ENCODE measurements at places on chromosomes 5 and 9.

GRCh38 chr9:126494264-126494663, 119.5 kb upstream of the LMX1B start:
- no peak for DNase-seq

DNA sequence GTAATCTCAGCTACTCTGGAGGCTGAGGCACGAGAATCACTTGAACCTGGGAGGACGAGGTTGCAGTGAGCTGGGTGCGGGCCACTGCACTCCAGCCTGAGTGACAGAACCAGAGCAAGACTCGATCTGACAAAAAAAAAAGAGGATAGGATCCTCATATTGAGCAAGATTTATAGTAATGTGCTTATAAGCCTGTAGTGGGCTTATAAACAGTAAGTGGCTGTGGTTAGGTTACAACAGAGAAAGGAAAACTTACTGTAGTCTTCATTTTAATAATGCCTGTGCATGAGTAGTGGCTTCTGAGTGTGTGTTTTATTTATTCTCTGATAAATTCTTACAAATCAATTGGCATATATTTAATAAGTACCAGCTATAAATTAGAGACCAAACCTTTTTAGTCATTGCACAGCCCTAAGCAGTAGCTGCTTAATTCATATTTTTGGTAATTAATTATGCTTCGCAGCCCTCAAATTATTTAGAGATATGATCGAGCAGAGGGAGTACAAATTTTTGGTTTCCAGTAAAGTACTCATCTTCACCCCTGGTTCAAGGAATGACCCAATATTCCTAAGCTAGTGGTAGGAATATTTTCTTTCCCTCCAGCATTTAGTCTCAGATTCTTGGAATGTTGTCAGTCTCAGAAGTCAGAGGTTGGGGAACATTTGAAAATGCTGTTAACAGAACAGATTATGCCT, 73.8 kb upstream of the KLF9 start:
- no peak for DNase-seq

DNA sequence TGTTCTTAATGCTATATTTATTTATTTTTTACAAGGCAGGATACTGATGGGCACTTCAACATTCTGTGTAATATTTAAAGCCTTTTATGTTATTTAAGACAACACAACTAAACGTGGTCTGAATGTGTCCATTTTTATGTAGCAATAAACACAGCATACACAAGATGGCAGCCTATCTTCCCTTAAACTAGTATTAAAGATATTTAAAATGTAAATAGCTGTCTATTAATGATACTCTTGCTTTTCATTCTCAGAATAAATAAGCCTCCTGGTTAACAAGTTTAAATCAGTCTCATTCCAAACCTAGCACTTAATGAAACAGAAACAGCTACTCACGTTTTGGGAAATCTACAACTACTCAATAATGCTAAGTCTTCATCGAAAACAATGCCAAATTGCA, 315.7 kb downstream of the MCTP1 start:
- DNase-seq, result no peak

GRCh38 chr9:88994469-88995199, 3.4 kb downstream of the S1PR3 start:
- DNase-seq, result no peak

DNA sequence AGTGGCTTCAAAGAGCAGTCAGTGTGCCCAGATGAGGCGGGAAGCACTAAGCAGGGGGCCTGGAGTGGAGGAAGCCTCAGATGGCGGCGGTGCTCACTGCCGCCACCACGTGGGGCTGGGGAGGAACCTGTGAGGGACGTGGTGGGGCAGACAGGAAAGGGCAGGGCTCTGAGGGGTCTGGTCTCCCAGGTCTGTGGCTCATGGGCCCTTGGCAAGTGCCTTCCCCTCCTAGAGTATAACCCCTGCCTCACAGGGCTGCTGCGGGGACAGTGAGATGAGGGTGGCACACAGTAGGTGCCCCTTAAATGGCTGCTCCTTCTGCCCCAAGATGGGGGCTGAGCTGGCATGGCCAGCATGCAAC, 26.6 kb downstream of the NR5A1 start:
- DNase-seq, result no peak

- peak; percentile 44 for DNase-seq
Measured at GRCh38 chr5:139638736-139639618, 9.2 kb upstream of the CXXC5 start.

- no peak for DNase-seq
Measured at GRCh38 chr9:91488341-91488740, 64.7 kb upstream of the NFIL3 start.

- DNase-seq, result no peak
Measured at GRCh38 chr9:22170556-22170955, 161.5 kb upstream of the CDKN2B start.

GRCh38 chr5:172447646-172448365, 6.5 kb downstream of the SH3PXD2B start:
- DNase-seq, result no peak

DNA sequence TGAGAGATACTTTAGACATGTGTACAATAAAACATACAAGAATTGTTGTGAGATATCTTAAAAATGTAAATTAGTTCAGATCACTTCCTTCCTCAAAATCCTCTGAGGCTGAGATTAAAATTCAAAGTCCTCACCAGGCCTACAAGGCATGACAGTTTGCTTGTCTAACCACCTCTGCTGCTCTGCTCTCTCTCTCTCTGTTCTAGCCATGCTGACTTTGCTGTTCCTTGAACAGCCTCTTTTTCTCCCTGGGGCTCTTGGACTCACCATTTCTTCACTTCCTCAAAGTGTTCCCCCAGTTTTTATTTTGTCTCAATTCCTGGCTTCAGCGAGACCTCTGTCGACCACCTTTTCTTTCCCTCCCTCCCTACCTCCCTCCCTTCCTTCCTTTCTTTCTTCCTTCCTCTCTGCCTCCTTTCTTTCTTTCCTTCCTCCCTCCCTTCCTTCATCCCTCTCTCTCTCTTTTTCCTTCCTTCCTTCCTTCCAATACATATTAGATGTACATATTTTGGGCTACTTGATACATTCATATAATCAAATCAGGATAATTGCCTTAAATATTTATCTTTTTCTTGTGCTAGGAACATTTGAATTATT, 27.0 kb downstream of the CATSPER3 start:
- no peak for DNase-seq

DNA sequence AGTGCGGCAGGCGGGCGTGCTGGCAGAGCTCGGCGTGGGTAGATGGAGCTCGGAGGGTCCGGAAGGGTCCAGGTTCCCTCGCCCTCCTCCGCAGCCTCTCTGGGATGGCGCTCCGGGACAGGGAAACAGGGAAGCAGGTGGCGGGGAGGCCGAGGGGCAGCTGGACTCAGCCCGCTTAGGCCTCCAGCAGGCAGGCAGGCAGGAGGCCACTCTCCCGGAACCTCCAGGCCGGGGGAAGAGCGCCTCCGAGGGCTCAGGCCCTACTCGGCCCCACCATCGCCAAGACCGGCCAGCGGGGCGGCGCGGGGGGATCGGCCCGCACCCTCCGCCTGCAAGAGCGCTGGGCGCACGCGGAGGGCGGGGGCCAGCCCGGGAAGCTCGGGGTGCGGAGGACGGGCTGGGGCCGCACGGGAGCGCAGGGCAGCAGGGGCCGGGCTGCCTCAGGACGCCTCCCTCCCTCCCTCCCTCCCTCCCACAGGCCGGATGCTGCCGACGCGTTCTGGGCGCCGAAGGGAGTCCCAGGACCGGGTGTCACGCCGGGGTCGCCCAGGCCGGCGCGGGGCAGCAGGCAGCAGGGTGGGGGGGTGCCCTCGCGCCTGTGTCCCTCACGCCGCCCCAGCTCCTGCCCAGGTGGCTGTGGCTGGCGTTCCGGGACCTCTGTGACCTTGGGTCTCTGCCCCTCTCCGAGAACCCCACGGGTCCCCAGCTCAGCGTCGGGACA, 977 bp downstream of the MGAT4B start:
- no peak for DNase-seq

- DNase-seq, result peak; percentile 76
Measured at GRCh38 chr9:127877566-127877998, at the start of gene AK1. Gene AK1, minus strand, starts transcription at chr9:127877675. Its CDS starts 3,058 bp downstream, at chr9:127874617.

DNA sequence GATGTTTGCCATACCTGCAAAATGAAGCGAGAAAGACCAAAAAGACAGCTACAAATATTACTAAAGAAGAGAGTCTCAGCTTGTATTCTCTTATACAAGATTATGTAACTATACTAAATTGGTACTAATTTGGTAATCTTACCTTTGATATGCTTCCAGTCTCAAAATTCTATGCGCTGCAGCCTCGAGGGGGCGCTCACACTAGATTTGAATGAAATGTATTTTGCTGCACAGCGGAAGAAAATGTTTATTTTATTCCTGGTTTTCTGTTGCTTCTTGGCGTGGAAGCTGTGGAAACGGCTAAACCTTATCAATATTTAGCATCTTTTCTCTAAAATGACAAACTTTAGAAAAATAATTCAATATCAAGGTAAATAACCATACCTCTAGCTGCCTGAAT, 267.0 kb upstream of the NUDT12 start:
- no peak for DNase-seq

- no peak for DNase-seq
Measured at GRCh38 chr5:140875085-140876065, at the start of gene PCDHA12. Gene PCDHA12, plus strand, starts transcription at chr5:140875308. Its CDS starts 165 bp downstream, at chr5:140875473.

DNA sequence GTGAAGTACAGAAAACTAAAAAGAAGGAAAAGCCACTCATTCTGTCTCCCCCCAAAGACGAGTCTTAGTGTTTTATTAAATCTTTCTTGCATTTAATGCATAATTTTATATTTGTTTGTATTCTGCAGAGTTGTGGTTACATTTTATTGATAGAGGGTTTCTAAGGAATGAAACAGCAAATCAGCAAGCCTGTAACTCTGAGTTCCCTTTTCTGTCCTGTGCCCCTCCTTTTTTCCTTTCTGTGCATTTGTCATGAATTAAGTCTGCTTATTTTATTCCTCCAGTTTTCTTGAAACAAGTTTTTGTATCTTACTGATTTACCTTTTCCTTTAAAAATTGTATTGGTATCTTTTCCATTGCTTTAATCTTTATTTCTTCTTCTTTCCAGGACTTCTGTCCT, 132.8 kb downstream of the MUSK start:
- no peak for DNase-seq

- DNase-seq, result no peak
Measured at GRCh38 chr9:123834889-123835562, 94.9 kb downstream of the DENND1A start.

DNA sequence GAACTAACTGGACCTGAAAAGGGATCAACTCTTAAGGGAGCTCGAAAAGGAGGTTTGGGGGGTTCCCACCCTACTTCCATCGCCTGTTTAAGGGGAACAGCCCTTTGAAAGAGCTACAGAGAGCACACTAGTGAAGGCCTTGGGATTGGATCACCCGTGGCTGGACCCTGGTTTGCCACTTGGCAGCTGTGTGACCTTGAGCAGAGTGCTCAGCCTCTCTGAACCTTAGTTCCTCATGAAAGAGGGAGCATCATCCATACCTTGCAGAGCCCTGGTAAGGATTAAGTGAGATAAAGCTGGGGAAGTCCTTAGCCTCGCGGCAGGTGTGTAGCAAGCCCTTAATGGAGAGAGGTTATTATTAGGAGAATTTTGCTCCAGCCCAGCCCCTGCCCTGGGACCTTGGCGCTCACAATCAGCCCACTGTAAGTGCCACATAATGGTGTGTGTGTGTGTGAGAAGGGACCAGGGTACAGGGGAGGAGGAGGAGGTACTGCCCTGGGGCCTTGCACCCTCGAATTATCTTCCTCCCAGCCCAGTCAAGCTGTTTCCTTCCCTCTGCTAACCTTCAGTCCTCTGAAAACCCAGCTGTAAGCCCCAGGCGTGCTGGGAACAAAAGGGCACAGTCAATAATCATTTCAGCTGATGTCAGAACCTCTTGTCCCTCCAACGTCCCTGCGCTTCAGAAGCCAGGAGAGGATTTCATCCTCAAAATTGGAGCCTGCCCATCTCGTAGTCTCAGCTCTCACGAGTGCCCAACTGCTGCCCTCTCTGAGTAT, 42.9 kb downstream of the FOXI1 start:
- DNase-seq, result peak; percentile 16

GRCh38 chr5:126846744-126847455, 70.0 kb downstream of the LMNB1 start:
- DNase-seq, result no peak

- DNase-seq, result no peak
Measured at GRCh38 chr5:179793468-179794139, at the start of gene LTC4S. Gene LTC4S, plus strand, starts transcription at chr5:179793986. Its CDS starts 95 bp downstream, at chr5:179794081.

GRCh38 chr9:86730163-86730928, 217.0 kb downstream of the GAS1 start:
- DNase-seq, result no peak

DNA sequence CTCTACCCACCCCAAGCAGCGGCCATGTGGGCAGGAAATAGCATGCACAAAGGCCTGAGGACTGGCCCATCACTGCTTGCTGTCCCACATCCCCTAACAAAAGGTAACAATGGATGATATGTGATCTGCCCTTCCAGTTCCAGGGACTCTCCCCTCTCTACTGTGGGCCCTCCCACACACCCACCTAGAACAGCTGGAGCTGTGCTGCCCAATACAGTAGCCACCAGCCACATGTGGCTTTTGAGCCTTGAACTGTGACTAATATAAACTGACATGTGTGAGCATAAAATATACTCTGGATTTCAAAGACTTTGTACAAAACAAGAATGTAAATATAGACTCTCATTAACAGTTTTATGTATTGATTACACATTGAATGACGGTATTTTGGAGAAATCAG, 78.1 kb downstream of the C5orf15 start:
- no peak for DNase-seq

GRCh38 chr9:88303721-88304451, 84.4 kb upstream of the SPIN1 start:
- DNase-seq, result no peak

GRCh38 chr5:173794901-173795416, 93.2 kb upstream of the CPEB4 start:
- DNase-seq, result no peak

DNA sequence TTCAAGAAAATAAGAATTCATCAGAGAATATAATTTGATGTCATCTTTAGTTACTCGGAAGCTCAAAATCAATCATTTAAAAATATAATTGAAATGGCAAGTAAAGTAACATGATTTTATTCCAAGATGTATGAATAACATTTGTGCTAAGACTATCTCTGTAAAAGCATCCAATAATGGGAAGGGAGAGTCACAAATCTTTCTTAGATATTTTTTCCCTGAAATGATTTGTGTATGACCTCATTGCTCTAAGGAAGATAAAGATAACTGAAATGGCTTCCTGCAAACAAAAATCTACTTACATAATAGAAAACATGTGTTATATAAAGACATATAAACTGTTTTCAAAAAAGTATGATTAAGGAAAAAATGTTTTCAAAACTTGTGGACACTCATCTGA, 97.4 kb upstream of the FGF10 start:
- DNase-seq, result no peak

- no peak for DNase-seq
Measured at GRCh38 chr9:70053864-70054263, 10.2 kb downstream of the MAMDC2 start.

DNA sequence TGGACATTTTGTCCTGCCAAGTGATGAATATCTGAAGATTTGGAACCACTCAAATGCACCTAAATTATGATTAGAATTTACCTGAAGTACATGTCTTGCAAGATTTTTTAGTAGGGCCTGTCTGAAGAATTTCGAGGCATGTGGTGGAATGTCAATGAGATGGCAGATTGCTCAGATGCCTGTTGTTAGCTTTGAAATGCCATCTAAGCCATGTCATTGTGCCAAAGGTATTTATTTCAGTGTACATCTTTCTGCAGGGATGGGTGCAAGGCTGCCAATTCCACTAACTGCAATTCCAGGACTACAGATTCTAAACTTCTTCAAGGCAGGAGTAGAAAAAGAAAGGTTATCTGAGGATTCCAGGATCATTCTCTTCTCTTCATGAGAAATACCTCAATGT, 9.1 kb upstream of the GNAQ start:
- no peak for DNase-seq
